SK-N-DZ (cell line): ENCODE measurements at places on chromosomes 16 and 17.

- no peak for DNase-seq
Measured at GRCh38 chr17:17061516-17061915, 19.3 kb downstream of the MPRIP start.

GRCh38 chr17:40937384-40937819, at the start of gene KRT23:
TSS of gene KRT23 (minus strand) at chr17:40937646. CDS start at chr17:40936603, 1,043 bp downstream.
- no peak for DNase-seq

GRCh38 chr17:27807567-27808470, 7.5 kb upstream of the NOS2 start:
- DNase-seq = no peak

DNA sequence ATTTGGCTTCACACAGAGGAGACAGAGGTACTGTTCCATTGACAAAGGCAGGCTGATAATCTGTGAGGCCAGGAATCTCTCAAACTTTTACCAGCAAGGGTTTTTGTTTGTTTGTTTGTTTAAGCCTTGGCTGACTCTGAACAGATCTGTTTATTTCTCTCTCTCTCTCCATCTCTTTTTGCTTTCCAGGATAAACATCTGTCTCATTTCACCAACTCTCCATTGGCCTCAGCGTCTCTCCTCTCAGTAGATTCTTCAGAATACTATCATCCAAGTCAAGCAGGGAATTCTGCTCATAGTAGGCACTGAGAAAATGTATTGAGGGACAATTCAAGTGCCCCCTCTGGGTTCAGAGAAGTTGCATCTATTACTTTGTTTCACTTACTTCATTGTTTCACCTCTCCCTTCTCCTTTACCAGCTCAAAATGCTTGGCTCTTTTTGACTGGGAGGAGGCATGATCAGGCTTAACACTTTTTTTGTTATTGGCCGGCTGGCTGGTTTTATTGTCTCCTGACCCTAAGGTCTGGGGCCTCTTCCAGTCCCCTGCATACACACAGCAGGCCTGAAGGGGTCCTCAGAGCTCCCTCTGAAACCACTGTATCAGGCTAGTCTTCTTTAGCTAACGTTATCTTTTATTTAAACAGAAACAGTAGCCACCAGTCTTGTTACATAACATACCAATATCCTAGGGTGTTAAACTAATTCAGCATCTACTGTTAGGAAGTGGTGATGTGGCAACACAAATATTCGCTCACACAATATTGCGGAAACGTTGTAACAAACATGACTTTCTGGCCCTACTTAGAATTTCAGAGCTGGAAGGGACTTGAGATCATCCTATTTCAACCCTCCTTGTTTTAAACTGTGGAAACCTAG, 2.0 kb upstream of the YPEL2 start:
- peak; percentile 81 for DNase-seq

DNA sequence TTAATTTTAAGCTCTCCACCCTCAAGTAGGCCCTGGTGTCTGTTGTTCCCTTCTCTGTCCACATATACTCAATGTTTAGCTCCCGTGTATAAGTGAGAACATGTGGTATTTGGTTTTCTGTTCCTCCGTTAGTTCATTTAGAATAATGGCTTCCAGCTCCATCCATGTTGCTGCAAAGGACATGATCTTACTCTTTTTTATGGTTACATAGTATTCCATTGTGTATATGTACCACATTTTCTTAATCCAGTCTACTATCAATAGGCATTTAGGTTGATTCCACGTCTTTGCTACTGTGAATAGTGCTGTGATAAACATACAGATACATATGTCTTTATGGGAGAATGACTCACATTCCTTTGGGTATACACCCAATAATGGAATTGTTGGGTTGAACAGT, 111.4 kb upstream of the NACA2 start:
- DNase-seq = no peak

GRCh38 chr17:20982589-20983358, 60.0 kb downstream of the USP22 start:
- no peak for DNase-seq

DNA sequence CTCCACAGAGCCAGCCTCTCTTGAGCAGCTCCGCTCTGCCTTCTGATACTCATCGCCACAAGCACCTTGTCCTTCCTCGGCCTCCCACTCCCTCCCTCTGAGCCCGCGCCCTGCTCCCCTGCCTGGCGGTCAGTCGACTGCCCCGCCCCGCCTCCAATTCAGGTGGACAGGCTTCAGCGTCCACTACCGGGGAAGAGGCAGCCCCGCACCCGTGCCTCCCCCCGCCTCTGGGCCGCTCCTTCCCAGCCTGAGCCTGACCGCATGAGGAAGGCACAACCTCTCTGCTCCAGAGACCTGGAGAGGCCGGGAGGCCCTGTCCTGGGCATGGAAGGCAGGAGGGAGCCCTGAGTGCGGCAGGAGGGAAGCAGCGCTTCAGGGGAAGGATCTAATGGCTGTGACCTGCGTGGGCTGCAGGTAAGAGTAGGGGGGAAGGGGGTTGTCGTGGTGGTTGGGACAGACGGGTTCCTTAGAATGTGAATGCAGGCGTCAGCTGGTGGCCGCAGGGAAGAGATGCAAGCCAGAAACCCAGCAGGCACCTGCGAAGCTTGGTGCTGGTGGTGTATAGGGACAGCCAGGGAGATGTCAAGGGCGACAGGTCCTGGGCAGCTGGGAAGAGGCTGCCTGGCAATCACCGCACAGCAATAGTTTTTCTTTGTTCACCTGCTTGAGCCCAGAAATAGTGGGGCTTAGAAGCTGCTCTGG, 3.0 kb upstream of the SLC6A4 start:
- peak; percentile 40 for DNase-seq

DNA sequence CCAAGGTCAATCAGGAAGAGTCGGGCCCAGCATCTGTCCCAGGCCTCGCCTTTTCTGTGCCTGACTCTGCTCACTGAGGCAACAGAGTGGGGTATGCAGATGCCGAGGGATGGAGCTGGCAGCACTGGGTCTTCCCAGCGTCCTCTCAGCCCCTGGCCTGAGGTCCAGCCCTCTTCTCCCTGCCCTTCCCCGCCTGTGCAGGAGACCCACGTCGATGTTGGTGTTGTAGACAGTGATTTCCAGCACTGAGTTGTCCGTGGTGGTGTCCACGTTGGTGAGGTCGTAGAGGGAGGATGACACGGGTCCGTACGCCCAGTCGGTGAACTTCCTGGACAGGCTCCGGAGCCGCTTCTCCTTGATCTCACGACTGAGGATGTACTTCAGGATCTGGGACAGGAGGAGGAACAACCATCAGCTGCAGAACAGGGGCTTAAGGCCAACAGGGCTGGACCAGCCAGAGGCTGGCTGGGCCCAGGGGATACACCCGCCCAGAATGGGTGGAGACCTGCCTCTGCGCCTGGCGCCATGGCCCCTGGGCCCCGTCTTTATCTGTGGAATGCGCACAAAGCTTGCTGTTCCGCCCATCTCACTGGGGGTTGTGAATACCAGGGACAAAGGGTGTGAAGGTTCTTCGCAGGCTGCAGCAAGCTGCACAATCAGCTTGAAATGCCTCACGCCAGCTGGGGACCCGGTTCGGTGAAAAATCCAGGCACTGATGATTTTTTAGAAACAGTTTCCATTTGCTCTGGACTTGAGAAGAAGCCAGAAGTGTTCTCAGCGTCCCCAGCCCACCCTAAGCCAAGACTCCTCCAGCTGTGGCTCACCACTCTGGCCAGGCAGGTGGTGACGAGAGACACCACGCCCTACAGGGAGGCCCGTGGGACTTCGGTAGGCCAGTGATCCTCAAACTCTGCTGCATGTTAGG, 27.5 kb downstream of the TRPV3 start:
- no peak for DNase-seq

DNA sequence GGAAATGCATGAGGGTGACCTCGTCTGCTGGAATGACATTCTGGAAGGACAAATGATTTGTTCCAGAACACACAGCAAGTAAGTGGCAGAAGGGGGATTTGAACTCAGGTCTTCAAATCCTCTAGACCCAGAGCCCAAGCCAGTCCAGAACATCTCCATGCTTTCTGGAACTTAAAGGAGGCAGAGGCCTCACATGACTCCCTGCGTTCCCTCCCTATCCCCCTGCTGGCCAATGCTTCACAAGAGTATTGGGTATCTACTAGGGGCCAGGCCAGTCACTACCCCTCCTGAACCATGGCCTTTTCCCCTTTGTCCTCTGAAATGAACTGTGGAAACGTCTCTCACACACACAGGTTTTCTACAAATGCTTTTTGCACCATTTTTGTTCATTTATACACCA, 7.6 kb upstream of the BEAN1 start:
- DNase-seq = no peak

DNA sequence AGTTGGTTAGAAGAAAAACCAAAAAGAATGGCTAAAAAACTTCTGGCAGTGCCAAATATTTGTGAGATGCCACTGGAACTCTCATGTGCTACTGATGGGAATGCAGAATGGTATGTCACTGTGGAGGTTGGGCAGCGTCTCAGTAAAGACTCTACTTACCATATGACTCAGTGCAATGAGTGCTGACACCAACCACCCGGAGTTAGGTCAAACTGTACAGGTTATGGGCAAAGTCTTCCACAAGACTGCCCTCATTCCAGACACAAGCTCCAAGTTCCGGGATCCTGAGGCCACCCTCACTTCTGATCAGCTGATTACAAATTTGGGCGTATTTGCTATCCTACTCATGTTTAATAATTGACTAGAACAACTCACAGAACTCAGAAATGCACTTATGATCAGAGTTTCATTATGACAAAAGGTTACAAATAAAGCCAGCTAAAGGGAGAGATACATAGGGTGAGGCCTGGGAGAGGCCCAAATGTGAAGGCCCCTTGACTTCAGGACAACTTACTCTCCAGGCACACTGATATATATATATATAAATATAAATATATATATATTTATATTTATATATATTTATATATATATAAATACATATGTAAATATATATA, 114.9 kb downstream of the TRIM37 start:
- DNase-seq = no peak

DNA sequence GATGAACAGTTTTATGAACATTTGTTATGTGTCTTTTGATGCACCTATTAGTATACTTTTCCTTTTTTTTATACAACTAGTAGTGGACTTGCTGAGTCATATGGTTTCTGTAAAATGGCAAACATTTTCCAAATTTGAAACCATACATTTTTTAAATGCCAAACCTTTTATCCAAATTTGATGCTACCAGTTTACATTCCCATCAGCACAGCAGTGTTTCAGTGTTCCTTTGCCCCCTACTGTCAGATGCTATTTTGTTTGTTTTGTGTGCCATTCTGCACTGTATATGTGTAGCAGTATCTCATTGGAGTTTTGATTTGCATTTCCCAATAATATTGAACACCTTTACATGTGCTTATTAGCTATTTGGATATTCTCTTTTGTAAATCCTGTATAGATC, 219.4 kb downstream of the TANC2 start:
- DNase-seq = no peak

DNA sequence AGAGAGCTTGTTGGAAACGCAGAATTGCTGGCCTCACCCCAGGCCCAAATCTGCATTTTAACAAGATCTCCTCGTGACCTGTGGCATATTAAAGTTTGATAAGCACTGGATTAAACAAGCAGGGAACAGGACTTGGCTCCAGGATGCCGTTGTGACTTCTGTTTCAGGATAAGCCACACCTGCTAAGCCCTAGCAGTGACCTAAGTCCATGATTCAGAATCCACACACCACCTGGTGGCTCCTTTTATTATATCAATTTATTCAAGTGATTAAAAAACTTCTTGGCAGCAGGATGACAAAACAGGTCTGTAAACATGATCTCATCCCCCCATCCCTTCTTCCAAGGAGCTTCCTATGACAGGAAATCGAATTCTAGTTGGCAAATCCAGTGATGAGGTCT, 9.1 kb downstream of the NAGPA start:
- no peak for DNase-seq

DNA sequence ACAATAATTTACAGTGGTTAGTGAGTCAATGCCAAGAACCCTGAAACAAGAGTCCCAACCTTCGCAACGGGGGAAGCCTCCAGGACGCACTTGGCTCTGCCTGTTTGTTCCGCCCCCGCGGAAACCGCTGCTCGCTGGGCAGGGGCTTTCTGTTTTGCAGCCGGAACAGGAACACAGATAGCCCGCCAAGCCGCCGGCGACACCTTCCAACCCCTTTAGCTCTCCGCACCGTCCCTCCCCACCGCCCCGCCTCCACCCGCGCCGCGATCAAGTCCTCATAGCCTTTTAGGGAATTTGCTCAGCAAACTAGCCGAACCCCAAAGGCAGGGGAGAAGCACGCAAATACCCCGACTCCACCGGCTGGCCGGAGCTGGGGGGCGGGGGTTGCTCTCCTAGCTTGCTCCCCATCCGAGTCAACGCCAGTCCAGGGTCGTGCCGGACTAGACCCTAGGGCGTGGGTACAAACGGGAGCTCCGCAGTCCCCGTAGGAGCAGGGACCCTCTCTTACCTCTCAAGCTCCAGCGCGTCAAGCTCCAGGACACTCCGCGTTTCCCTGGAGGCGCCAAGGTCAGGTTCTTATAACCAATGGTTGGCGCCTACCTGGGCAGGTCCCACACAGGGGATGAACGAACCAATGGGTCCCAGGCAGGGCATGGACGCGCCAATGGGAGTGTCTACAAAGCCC, at the start of gene SLFN13:
SLFN13 (minus strand) TSS at position 553 of the 685 bp plus-strand sequence. CDS start 3,086 bp downstream, outside the sequence.
- no peak for DNase-seq

DNA sequence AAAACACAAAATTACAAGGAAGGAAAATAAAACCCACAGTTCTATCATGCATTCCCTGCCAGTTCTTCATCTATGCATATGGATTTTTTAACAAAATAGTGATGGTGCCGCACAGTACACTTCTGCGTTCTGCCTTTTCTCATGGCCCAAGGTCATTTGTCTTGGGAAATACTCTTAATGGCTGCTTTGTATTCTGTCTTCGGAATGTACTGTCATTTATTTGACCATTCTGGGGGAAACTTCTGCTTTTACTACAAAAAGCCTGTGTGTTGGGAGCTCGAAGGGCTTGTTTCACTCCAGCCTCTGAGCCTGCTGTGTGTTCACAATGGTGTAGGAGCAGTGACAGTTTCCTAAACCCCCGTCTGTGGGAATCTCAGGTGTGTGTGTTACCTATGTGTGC, 82.8 kb upstream of the SEC14L1 start:
- no peak for DNase-seq

DNA sequence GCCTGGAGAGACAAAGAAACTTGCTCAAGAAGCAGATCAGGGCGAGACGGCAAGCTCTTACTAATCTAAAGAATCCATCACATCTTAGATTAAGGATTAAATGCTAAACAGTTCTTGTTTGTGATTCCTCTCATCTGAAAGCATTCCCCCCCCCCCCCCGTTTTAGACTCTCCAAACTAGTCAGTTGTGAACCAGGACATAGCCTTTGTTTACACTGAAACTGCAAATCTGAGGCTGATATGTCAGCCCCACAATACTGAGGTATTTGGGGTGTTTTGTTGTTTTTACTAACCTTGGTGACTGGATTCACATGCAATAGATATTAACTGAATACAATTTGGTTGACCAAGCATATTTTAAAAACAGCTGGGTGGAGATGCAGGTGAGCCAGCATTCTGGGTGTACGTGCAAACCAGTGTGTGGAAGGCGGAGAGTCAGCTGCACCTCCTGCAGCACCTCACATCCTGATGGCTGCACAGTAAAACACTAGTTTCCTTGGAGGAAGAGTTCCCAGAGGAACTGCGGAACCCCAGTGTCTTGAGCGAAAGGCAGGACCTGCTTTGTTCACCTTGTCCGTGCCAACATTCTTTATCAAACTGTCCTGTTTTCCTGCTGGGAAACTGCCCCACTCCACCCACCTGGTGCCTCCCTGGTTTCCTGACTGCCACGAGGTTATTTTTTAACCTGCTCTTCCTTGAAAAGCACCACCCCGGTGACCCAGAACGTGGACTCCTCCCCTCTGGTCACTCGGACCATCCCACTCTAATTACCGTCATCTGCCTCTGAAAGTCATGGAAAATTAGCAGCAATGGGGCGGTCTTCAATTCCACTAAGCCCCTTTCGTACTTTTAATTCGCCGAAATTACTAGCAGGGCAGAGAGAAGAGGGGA, 1.2 kb upstream of the YPEL2 start:
- peak; percentile 55 for DNase-seq

- DNase-seq = peak; percentile 58
Measured at GRCh38 chr17:47694581-47695428, 844 bp downstream of the TBKBP1 start.
